Activated T-helper 1 cell treated with Interleukin-2 at 50 U/mL for 16 hours (primary cell): ENCODE measurements at places on chromosomes 1 and 21.

DNA sequence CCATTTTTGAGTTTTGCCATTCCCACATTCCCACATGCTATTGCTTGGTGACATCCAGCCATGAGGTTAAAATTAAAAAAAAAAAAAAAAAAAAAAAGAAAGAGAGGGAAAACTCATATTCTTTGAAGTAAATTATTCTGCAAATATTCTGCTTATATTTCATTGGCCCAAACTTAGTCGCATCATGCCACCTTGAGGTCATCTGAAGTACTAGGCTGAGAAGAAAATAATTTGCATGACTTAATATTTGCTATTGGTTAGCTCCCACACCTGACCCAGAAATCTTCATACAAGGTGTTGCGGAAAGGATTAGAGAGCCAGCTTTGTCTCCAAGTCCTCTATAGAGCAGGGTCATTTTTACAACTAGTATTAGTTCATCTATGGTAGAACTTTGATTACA is 2206.0 kb downstream of the MRPL39 start:
- no peak for DNase-seq

DNA sequence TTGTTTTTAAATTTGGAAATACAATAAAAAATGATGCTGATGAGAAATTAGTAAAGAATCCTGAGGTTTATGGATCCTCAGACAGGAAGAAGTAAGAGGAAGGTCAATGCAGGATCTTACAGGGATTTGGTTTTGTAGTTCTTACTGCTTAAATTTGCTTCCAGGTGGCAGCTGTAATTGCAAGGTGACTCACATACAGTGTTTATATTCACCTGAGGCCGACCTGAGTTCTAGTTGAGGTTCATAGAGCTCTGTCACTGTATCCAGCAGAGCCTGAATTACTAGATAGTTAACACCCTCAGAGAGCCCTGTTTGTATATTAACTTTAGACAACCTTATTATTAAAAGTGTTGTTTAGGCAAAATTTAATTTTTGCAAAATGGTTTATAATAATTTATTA is 1.4 kb upstream of the WDR26 start:
- DNase-seq = no peak

GRCh38 chr1:82598337-82598736 is 797.6 kb downstream of the ADGRL2 start:
- DNase-seq = no peak

- no peak for DNase-seq
Observed at GRCh38 chr1:61670016-61670415, 54.9 kb downstream of the TM2D1 start.

GRCh38 chr1:29668551-29669157 is 432.3 kb downstream of the PTPRU start:
- no peak for DNase-seq

- no peak for DNase-seq
Observed at GRCh38 chr1:17949511-17949910, 158.1 kb upstream of the IGSF21 start.

- no peak for DNase-seq
Observed at GRCh38 chr1:9281071-9281827, 11.4 kb upstream of the SPSB1 start.

- DNase-seq = no peak
Observed at GRCh38 chr1:89929467-89930063, 65.3 kb upstream of the ZNF326 start.

- no peak for DNase-seq
Observed at GRCh38 chr1:63921359-63921758, 147.5 kb downstream of the ROR1 start.

DNA sequence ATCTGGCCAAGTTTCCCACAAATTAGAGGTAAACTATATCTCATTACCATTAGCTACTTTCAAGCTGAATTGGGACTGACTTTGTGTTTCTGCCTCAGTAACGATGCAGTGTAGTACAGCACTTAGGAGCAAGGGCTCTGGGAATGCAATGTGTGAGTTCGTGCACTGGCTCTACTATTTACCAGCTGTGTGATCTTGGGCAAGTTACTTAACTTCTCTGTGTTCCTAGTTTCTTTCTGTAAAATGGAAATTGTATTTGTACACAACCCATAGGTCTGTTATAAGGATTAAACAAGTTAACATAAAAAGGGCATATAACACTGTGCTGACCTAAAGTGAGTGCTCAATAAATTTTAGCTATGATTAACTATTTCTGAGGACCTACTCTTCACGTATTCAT is 65.0 kb upstream of the CSF1 start:
- DNase-seq = no peak

- no peak for DNase-seq
Observed at GRCh38 chr1:230185076-230186001, 118.3 kb downstream of the GALNT2 start.

DNA sequence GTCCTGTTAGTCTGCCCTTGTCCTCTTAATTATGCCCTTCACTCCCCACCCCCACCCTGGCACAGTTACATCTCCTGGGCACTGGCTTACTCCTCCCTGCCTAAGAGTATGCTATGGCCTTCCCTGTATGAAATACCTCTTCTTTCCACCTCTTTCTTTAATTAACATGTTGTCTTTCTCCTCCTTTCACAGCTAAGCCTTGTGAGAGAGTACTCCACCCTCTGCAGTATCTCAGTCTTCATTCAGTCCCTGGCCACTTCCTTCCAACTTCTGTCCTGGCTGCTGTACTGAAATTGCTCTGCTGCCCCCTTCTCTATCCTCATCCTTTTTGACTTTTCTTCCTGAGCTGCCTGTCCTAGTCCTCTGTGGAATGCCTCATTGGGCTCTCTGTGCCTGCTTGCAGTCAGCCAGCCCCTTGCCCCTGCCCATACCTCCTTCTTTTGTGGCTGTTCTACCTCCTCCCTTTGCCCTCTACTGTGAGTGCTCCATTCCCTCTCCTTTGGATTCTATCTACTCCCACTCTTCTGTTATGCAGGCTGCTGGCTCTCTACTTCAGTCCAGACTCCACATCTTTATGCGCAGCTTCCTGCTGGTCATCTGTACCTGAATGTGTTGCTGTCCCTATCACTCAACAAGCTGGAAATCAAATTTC is 8.3 kb downstream of the NOS1AP start:
- DNase-seq = no peak

DNA sequence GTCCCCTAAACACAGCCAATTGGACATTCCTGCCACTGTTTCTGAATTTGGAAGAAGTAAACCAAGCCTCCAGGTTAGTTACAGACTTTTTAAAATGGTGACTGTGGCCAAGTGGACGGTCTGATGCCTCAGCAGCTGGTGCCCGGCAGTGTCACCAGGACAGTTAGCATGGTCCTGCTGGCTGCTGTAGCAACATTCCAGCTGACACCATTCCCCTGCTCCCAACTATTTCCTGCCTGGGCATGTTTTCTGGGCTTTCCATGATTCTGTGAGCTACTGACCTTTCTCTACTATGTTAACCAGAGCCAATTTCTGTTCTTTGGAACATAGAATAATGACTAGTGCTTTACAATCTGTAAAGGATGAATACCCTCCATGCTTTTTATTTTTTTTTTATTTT is 95.0 kb downstream of the TLR5 start:
- no peak for DNase-seq

GRCh38 chr1:73914951-73915350 is 283.0 kb downstream of the LRRIQ3 start:
- no peak for DNase-seq

- DNase-seq = no peak
Observed at GRCh38 chr1:235834620-235835019, 32.1 kb downstream of the LYST start.

- DNase-seq = no peak
Observed at GRCh38 chr1:5681654-5682053, 310.6 kb downstream of the NPHP4 start.

GRCh38 chr1:10506677-10507047 is 31.9 kb downstream of the PEX14 start:
- DNase-seq = no peak
